ENCODE measurements at places on chromosomes 1 and 21.

GRCh38 chr1:2389644-2390043 lies 1.7 kb downstream of the MORN1 start:
- H3K27ac ChIP-seq = no peak overlapping the region
- peaks cover 20% of the 10 kb centered on the region for H3K36me3 ChIP-seq
- peaks cover 38% of the 10 kb centered on the region for H3K4me1 ChIP-seq
- no peaks in the 10 kb centered on the region for H3K27me3 ChIP-seq

DNA sequence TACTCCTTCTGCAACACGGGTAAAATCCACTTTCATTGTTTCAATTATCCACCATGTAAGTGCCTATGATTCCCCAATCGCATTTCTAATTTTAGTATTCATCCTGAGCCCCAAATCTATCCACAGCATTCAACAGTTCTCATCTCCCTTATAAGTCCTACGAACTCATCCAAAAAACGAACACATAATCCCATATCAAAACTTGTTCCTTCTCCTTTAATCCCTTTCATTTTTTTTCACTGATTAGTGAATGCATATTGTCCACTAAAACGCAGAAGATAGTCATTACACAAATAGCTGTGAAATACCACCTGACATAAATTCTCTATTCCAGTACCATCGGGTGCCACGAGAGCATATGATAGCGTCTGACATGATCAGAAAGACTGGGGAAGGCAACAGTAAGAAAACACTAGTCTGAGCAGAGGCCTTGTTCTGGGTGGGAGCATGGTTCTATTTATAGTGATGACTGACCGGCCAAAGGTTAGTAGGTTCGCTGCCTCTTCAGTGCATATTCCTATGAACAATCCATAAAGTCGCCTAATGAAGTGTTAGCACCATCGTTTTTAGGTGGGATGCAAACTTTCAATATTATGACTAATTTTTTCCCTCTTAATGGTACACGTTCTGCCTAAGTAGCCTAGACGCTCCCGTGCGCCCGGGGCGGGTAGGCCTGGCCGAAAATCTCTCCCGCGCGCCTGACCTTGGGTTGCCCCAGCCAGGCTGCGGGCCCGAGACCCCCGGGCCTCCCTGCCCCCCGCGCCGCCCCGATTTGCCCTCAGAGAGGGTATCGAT lies 648 bp downstream of the ATP5PF start:
- peak overlapping the region; percentile 73 for H3K4me3 ChIP-seq
- no peak for DNase-seq

DNA sequence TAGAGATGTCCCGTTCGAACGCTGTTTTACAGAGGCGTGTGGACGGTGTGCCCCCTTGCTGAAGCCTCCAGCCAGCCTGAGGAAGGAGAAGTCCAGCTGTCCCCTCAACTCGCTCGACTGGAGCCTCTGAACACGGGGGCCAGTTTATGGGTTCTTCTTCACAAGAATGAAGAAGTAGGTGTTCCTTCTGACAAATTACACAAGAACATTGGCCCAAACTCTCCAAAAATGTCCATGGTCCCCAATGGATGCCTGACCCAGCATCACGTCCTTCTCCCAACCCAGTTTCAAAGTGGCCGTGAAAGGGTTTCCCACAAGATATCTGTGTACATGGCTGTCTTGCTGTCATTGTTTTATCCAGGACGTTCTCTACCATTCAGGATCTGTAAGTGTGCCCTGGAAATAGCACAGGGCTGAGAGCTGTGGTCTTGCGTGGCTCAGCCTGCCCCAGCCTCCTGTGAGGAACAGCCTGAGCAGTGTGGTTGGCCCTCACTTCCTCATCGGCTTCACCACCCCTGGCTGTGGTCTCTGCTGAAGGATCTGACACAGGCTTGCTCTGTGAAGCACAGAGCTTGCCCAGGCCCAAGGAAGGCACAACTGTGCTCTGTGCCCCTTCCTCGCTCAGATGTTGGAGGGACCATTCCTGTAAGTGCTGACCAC lies 1.0 kb upstream of the S100B start:
- no peak overlapping the region for H3K4me3 ChIP-seq
- peaks cover 30% of the 10 kb centered on the region for H3K4me1 ChIP-seq
- H3K27me3 ChIP-seq = no peaks in the 10 kb centered on the region
- H3K27ac ChIP-seq = peak overlapping the region; percentile 11
- no peaks in the 10 kb centered on the region for H3K36me3 ChIP-seq

DNA sequence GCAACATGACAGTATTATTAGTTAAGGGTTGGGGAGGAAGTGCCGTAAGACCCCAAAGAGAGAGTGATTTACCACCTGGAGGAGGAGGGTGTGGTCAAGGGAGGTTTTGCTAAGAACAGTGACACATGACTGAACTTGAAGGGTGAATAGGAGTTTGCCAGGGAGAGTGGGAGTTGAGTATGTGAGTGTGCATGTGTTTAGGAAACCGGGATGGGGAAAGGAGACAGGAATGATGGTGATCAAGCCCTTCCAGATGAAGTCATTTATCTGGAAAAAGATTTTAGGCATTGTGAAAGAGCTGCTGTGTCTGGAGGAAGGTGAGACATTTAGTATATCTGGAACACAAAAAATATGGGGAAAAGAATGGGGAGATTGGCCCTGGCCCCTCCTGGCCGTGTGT lies 28.1 kb upstream of the IL10 start:
- no peak for DNase-seq
- H3K27me3 ChIP-seq = no peaks in the 10 kb centered on the region
- H3K27ac ChIP-seq = no peak overlapping the region
- H3K4me3 ChIP-seq = no peak overlapping the region

DNA sequence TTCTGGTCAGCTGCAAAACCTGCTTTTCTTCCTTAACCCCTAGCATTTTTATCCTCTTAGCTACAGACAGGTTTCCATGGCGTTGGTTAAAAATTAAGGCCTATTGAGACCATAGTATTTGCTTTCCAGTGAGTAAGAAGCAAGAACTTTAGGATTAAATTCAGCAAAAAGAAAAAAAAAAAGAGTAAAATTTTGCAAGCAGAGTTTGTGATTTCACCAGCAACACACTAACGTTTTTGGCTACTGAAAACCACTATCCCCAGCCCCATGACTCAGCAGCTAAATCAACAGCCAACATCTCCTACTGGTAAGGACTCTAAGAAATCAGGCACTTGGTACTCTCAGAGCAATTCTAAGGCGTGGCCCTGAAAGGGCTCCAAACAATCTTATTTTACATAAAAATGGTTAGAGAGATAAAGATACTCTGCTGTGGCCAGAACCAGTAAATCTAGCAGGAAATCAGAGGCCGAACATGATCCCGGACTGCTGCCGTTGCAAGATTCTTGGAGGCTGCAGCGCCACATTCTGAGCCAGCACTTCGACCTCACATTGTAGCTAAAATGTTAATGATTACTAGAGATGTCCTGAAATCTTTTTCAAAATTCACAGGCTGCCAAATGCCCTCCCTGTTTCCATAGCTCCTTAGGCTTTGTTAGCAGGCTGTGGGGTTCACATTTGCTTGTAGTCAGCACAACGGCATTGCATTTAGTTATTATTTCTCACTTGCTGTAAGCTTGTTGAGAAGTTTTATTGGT lies 1.6 kb upstream of the ENO1 start:
- peaks cover 39% of the 10 kb centered on the region for H3K4me1 ChIP-seq
- DNase-seq = no peak
- H3K36me3 ChIP-seq = peaks cover 12% of the 10 kb centered on the region
- no peak overlapping the region for H3K4me3 ChIP-seq

GRCh38 chr1:211377539-211378450 lies 51.2 kb downstream of the TRAF5 start:
- H3K36me3 ChIP-seq = peaks cover 40% of the 10 kb centered on the region
- peaks cover 4% of the 10 kb centered on the region for H3K4me1 ChIP-seq
- H3K4me3 ChIP-seq = no peak overlapping the region
- H3K27me3 ChIP-seq = no peaks in the 10 kb centered on the region
- no peak for DNase-seq

DNA sequence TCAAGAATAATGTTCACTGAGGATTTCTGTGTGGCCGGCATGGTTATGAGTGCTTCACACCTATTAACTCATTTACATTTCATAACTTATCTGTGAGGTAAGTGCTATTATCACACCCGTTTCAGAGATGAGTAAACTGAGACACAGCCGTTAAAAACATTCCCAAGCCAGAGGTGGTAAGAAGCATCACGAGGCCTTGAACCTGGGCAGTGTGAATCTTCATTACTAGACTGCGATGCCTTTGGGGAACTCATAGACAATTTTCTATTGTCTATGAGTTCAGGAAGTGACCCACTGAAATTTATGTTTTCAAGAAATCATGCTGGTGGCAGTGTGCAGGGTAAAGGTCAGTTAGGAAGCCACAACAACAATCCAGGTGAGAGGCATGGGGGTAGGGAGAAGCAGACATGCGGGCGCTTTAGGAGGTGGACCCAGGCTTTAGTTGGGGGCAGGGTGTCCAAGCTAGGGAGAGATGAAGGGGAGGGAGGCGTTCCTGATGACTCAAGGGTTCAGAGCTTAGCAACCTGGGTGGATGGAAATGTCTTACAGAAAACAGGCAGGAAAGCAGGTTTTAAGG lies 14.5 kb downstream of the GNG12 start:
- DNase-seq = no peak
- H3K27me3 ChIP-seq = no peaks in the 10 kb centered on the region
- no peak overlapping the region for H3K4me3 ChIP-seq
- H3K36me3 ChIP-seq = no peaks in the 10 kb centered on the region
- no peaks in the 10 kb centered on the region for H3K4me1 ChIP-seq

- no peaks in the 10 kb centered on the region for H3K36me3 ChIP-seq
- no peaks in the 10 kb centered on the region for H3K4me1 ChIP-seq
- no peak for DNase-seq
- H3K27me3 ChIP-seq = no peaks in the 10 kb centered on the region
- H3K4me3 ChIP-seq = no peak overlapping the region
- no peak overlapping the region for H3K27ac ChIP-seq
Observed at GRCh38 chr1:17365293-17365692, 6.7 kb upstream of the PADI6 start.

DNA sequence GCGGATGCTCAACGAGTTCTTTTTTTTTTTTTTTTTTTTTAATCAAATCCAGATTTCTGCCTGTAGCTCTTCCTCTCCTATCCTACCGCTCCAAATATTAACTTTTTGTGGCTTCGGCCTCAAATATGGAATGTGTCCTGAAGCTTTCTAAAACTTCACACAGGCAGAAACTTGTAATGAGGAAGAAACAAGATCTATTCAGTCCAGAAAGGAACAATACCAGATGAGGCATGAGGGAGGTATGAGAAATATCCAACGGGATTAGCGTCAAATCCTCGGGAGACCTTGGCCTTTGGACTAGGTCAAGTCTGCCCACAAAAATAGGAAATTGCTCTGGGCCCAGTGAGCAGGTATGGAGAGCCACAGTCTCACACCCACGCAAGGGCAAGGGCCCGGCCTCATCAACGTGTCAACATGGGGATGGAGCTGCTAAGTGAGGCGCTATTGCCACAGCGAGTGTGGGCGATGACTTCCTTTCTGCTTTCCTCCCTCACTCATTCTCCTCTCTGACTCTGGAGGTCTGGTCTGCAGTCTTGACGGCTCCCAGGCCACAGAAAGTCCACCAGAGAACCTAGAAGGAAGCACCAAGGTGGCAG lies 66.6 kb downstream of the BCAR3 start:
- H3K27ac ChIP-seq = no peak overlapping the region
- peaks cover 10% of the 10 kb centered on the region for H3K4me1 ChIP-seq
- H3K36me3 ChIP-seq = no peaks in the 10 kb centered on the region
- no peak overlapping the region for H3K4me3 ChIP-seq
- no peaks in the 10 kb centered on the region for H3K27me3 ChIP-seq
- DNase-seq = no peak

DNA sequence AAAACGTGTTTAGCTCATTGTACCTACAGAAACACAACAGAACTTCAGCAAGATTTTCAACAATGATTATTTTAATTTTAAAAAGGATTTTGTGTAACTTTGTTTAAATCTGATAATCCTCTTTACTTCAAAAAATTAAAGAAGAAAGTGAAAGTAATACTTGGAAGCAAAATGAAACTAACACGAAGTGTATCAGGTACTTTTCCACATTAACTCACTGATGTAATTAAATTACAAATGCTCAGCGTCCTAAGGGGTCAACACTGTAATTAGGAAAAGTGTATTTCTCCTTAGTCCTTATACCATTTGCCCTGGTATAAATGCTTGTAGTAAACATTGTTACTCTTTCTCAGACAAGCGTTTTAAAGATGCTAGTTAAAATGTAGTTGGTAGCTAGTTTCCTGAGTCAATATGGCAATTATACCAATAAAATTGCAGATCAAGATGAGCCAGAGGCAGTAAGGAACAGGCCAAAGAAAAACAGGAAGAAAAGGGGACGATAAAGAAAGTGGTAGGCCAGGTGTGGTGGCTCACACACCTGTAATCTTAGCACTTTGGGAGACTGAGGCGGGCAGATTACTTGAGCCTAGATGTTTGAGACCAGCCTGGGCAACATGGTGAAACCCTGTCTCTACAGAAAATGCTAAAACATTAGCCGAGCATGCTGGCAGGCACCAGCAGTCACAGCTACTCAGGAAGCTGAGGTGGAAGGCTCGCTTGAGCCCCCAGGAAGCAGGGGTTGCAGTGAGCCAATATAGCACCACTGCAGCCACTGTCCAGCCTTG lies 553.0 kb downstream of the SMYD3 start:
- peaks cover 23% of the 10 kb centered on the region for H3K4me1 ChIP-seq
- DNase-seq = no peak
- peak overlapping the region; percentile 51 for H3K4me3 ChIP-seq
- H3K27me3 ChIP-seq = no peaks in the 10 kb centered on the region

DNA sequence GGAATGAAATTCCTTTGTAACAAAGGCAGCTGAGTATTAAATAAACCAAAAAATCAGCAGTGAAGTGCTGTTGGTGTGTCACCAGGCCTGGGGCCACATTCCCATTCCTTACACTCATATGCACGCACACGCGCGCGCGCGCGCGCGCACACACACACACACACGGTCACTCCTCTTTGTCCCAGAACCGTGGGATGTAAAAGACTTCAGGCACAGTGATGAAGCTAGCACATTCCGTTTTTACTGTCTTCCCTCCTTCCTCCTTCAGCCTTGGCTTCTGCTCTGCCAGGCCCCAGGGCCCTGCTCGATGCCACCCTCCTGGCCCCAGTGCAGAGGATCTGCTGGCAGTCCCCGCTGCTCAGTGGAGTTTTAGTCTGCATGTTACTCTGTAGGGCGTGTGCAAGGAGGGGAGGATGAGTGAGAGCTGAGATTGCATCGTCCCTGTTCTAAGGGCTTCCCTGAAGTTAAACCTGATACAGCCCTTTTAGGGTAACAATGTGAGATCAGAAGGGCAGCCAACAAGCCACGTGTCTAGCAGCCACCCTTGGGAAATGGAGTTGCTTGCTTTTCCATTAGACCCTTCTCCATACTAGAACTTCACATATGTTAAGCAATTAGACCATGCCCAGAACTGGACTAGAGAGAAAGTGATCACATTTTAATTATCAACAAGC lies 71.7 kb upstream of the WDR26 start:
- no peaks in the 10 kb centered on the region for H3K27me3 ChIP-seq
- no peak overlapping the region for H3K27ac ChIP-seq
- H3K4me3 ChIP-seq = no peak overlapping the region
- peaks cover 7% of the 10 kb centered on the region for H3K4me1 ChIP-seq
- no peaks in the 10 kb centered on the region for H3K36me3 ChIP-seq

GRCh38 chr1:60488847-60489246 lies 415.3 kb upstream of the C1orf87 start:
- no peak overlapping the region for H3K27ac ChIP-seq
- no peaks in the 10 kb centered on the region for H3K4me1 ChIP-seq
- no peak overlapping the region for H3K4me3 ChIP-seq
- no peak for DNase-seq
- H3K27me3 ChIP-seq = no peaks in the 10 kb centered on the region
- no peaks in the 10 kb centered on the region for H3K36me3 ChIP-seq

GRCh38 chr1:35560256-35561225 lies 2.9 kb downstream of the NCDN start:
- H3K27me3 ChIP-seq = no peaks in the 10 kb centered on the region
- peaks cover 54% of the 10 kb centered on the region for H3K4me1 ChIP-seq
- DNase-seq = no peak
- no peak overlapping the region for H3K4me3 ChIP-seq
- H3K36me3 ChIP-seq = peaks cover 19% of the 10 kb centered on the region
- no peak overlapping the region for H3K27ac ChIP-seq
